ENCODE measurements at places on chromosomes 7 and 10. TPM values are rescaled to one million over a fixed set of nuclear protein-coding genes. Genes with fewer than 3 reads are reported as not detected.

DNA sequence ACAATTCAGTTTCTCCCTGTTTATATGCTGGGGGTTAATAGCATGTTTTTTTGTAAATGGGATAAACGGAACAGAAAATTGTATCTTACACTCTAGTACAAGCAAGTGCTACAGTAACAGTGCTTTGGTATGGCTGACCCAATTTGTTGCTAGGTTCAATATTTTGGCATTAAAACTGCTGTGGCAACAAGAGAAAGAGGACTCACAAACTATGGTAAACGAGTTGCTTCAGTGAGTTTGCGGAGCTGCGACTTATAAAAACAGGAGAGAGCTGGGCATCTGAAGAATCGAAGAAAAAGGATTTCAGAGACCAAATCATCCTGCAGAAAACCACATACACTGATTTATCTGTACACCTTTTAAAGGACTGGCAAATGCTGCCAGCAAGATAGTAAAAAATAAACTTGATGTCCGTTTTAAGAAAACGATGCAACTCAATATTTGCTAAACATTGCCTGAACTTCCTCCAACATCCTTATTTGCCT lies 2.2 kb downstream of the GLUD1 start:
- peak overlapping the region; percentile 92 for H3K4me3 ChIP-seq
- H3K27ac ChIP-seq, result peak overlapping the region; percentile 94
- no peaks in the 10 kb centered on the region for H3K36me3 ChIP-seq
- H3K4me1 ChIP-seq, result peaks cover 25% of the 10 kb centered on the region

- peaks cover 11% of the 10 kb centered on the region for H3K4me1 ChIP-seq
- H3K4me3 ChIP-seq, result no peak overlapping the region
- no peak overlapping the region for H3K27ac ChIP-seq
- H3K27me3 ChIP-seq, result no peaks in the 10 kb centered on the region
- no peak for DNase-seq
These were observed 51.7 kb downstream of the NRAP start for GRCh38 chr10:113612154-113612553.

DNA sequence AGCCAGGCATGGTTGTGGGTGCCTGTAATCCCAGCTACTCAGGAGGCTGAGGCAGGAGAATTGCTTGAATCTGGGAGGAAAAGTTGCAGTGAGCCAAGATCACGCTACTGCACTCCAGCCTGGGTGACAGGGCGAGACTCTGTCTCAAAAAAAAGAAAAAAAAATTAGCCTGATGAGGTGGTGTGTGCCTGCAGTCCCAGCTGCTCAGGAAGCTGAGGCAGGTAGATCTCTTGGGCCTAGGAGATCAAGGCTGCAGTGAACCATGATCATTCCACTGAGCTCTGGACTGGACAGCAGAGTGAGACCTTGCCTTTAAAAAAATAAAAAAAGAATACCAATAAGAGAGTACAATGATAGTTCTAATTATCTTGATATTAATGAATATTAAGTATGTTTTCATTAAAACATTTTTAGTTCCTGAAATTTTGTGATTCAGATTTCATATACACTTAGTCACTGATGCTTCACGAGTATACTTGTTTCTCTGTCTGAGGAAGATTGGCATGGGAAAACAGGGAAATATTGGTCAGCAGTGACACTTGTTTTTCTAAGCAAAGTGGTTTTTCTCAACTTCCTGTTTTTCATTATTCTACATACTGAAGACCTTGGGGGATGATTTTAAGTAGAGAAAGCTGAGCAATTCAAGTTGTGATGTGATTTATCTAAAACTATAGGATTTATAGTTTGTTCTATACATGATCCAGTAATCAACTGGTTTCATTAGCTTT lies 76.8 kb downstream of the ADK start:
- H3K4me1 ChIP-seq, result no peaks in the 10 kb centered on the region
- DNase-seq, result no peak
- H3K27me3 ChIP-seq, result no peaks in the 10 kb centered on the region
- peak overlapping the region; percentile 72 for H3K27ac ChIP-seq

GRCh38 chr10:126045861-126046260 lies 149.5 kb downstream of the FANK1 start:
- H3K4me3 ChIP-seq, result no peak overlapping the region
- H3K27me3 ChIP-seq, result no peaks in the 10 kb centered on the region
- no peak overlapping the region for H3K27ac ChIP-seq
- H3K4me1 ChIP-seq, result peaks cover 25% of the 10 kb centered on the region

- H3K27me3 ChIP-seq, result no peaks in the 10 kb centered on the region
These were observed 29.4 kb upstream of the SGMS1 start for GRCh38 chr10:50653142-50653541.

- no peak for DNase-seq
- no peak overlapping the region for H3K27ac ChIP-seq
- H3K27me3 ChIP-seq, result no peaks in the 10 kb centered on the region
- H3K4me3 ChIP-seq, result no peak overlapping the region
- H3K4me1 ChIP-seq, result no peaks in the 10 kb centered on the region
- H3K36me3 ChIP-seq, result no peaks in the 10 kb centered on the region
These were observed 1028.7 kb downstream of the XPNPEP1 start for GRCh38 chr10:108894402-108895301.

DNA sequence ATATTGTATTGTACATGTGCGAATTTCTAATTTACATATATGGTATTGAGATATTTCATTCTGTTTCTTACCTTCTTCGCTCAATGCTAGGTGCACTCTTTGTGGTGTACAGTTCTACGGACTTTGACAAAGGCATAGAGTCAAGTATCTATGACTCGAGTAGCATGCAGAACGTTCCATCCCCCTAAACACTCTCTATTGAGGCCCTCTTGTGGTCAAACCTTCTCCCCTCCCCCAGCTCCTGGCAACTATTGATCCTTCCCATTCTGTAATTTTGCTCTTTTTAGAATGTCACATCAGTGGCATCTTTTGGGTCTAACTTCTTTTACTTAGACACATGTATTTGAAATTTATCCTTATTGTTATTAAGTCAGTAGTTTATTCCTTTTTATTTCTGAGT lies 30.7 kb upstream of the GDF10 start:
- no peaks in the 10 kb centered on the region for H3K27me3 ChIP-seq
- H3K36me3 ChIP-seq, result no peaks in the 10 kb centered on the region
- no peak overlapping the region for H3K27ac ChIP-seq
- H3K4me1 ChIP-seq, result no peaks in the 10 kb centered on the region
- no peak for DNase-seq

GRCh38 chr10:130339091-130339490 lies 202.9 kb downstream of the GLRX3 start:
- no peaks in the 10 kb centered on the region for H3K36me3 ChIP-seq
- H3K4me1 ChIP-seq, result no peaks in the 10 kb centered on the region
- H3K4me3 ChIP-seq, result no peak overlapping the region
- H3K27me3 ChIP-seq, result no peaks in the 10 kb centered on the region

GRCh38 chr7:16264036-16264819 lies 157.1 kb downstream of the CRPPA start:
- H3K4me3 ChIP-seq, result no peak overlapping the region
- no peaks in the 10 kb centered on the region for H3K4me1 ChIP-seq
- H3K27ac ChIP-seq, result no peak overlapping the region
- H3K36me3 ChIP-seq, result no peaks in the 10 kb centered on the region
- H3K27me3 ChIP-seq, result no peaks in the 10 kb centered on the region

GRCh38 chr7:42573881-42574672 lies 337.1 kb upstream of the GLI3 start:
- H3K4me1 ChIP-seq, result peaks cover 8% of the 10 kb centered on the region
- H3K27me3 ChIP-seq, result no peaks in the 10 kb centered on the region
- no peak for DNase-seq

DNA sequence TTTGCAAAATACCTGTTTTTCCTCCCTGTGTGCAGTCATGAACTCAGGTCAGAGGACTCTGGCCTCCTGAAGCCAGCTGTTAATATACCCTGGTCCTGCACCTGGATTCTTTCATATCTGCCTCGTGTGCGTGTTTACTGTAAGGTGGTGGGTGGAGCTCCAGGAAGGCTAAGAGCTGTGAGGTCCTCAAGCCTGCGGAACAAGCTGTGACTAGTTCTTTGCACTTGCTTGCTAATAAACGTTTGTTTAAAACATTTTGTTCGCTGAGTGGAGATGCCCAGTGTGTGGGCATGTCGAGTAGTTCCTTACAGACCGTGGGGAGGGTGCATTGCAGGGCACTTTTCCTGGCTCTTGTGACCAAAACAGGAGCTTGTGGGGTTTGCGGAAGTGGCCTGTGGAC lies 139.0 kb downstream of the DOCK1 start:
- H3K36me3 ChIP-seq, result peaks cover 89% of the 10 kb centered on the region
- no peak for DNase-seq
- H3K4me3 ChIP-seq, result no peak overlapping the region

DNA sequence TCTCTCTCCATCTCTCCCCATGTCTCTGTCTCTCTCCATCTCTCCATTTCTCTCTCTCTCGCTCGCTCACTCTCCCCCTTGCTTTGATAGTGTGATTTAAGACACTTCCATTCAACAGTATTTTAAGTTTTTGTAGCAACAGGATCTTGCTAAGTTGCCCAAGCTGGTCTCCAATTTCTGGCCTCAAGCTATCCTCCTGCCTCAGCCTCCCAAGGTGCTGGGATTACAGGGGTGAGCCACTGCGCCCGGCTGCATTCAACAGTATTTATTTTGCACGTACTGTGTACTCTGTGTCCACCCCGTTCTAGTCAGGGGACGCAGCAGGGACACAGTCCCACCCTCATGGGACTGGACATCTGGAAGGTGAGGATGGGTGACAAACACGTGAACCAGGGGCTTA lies 14.4 kb upstream of the PDGFA start:
- H3K27me3 ChIP-seq, result no peaks in the 10 kb centered on the region
- peaks cover 17% of the 10 kb centered on the region for H3K4me1 ChIP-seq
- no peak for DNase-seq
- H3K27ac ChIP-seq, result no peak overlapping the region

DNA sequence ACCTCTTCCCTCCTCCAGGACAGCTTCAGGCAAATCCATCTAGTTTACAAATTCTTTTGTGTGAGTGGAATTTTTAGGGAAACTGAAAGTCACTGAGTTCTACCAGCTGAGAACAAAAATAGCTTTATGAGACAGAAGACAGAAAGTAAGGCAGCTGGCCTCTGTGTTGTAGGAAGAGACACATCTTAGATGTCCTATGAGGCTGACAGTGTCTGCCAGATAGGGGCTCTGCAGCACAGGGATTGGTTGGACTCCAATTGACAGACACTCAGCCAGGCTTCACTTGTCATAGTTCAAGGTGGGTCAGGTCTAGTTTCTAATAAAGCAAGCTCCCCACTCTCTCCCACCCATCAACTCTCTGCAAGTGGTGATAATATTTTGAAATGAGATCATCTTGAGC lies 574.9 kb downstream of the CCSER2 start:
- DNase-seq, result no peak
- no peaks in the 10 kb centered on the region for H3K4me1 ChIP-seq
- no peaks in the 10 kb centered on the region for H3K27me3 ChIP-seq
- no peaks in the 10 kb centered on the region for H3K36me3 ChIP-seq
- H3K4me3 ChIP-seq, result no peak overlapping the region

- DNase-seq, result no peak
- no peak overlapping the region for H3K27ac ChIP-seq
- no peaks in the 10 kb centered on the region for H3K27me3 ChIP-seq
- H3K4me3 ChIP-seq, result no peak overlapping the region
- no peaks in the 10 kb centered on the region for H3K4me1 ChIP-seq
These were observed 222.8 kb downstream of the LHFPL3 start for GRCh38 chr7:104551226-104551625.

DNA sequence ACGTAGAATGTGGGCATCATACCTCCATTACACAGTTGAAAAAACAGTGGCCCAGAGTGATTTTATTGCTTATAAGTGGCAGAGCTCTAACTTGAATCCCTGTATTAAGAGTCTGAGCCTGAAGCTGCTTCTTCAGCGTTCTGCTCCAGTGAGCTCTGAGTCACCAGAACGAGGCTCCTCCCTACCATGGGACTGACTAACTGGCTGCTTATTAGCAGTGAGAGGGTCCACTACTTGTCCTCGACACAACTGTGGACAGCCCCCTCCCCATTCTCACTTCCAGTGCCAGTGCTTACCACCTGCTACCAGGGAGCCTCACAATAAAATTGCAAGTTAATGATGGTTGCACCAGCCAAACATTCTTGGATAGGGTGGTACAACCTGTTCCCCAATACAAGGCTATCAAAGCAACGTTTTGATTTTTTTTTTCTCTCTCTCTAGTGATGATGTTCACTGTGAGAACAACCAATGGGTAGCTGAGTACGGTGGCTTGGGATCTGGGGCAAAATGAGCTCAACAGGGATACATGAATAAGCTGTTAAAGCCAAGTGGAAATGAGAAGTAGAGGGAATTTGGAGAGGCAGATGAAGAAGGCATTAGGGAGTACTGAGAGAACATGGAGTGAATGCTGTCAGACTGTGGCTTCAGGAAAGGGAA lies 2.7 kb upstream of the NRG3 start:
- no peaks in the 10 kb centered on the region for H3K36me3 ChIP-seq
- DNase-seq, result no peak
- H3K4me1 ChIP-seq, result peaks cover 27% of the 10 kb centered on the region
- H3K27ac ChIP-seq, result no peak overlapping the region
- peaks cover 15% of the 10 kb centered on the region for H3K27me3 ChIP-seq
- no peak overlapping the region for H3K4me3 ChIP-seq

DNA sequence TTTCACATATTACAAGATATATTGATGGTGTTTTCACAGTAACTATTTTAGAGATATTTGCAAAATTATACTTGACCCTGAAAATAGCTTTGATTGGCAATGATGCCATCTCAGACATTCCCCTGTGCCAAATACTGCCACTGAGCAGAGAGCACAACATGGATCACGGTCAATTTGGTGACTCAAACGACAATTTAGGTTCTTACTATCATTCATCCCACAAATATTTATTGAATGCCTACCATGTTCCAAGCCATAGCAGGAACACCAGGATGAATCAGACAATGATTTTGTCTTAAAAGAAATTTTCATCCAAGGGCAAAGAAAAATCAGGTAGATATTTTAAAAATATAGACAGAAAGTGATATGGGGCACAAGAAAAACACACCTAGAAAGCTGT lies 153.2 kb upstream of the ADO start:
- H3K4me1 ChIP-seq, result no peaks in the 10 kb centered on the region
- H3K4me3 ChIP-seq, result no peak overlapping the region
- DNase-seq, result no peak
- no peak overlapping the region for H3K27ac ChIP-seq
- no peaks in the 10 kb centered on the region for H3K36me3 ChIP-seq

DNA sequence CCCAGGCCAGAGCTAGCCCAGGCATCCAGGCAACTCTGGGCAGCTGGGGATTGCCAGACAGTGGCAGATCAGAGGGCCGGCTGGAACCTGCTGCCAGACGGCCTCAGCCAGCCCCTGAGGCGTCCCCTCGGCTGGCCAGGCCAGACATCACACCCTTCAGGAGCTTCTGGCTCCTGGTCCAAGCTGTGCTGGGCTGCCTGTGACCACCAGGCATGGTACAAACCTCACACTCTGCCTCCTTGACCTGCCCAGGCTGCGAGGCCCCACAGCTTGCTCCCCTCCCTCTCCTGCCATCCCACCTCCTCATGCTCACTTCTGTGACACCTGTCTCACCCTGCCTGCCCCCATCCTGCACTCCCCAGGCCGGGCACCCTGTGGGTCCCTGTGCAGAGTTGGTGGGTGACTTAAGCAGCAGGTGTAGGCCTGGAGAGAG lies 5.7 kb downstream of the DEPP1 start:
- no peak for DNase-seq
- H3K27me3 ChIP-seq, result no peaks in the 10 kb centered on the region
- H3K36me3 ChIP-seq, result peaks cover 38% of the 10 kb centered on the region
- H3K4me3 ChIP-seq, result no peak overlapping the region
- peaks cover 74% of the 10 kb centered on the region for H3K4me1 ChIP-seq

The KCNH2 gene
- total RNA-seq, result 2.5 TPM

The PFKFB3 gene
- 37.8 TPM for total RNA-seq

The AASS gene
- total RNA-seq, result 19.3 TPM

The TACC2 gene
- 106 TPM for total RNA-seq

The GSTO2 gene
- 20.6 TPM for total RNA-seq

The ADIRF gene
- total RNA-seq, result 23.8 TPM

The TUBAL3 gene
- total RNA-seq, result not detected

The VGF gene
- total RNA-seq, result not detected

The NXPH1 gene
- not detected for total RNA-seq

Data from esophagus squamous epithelium (tissue), 5 donors.